IMR-90 (cell line): ENCODE measurements at places on chromosomes 5 and 9. TPM values are rescaled to one million over a fixed set of nuclear protein-coding genes. Genes with fewer than 3 reads are reported as not detected.

- DNase-seq = no peak
- H3K4me1 ChIP-seq = peaks cover 30% of the 10 kb centered on the region
- no peak overlapping the region for H3K4me3 ChIP-seq
- no peaks in the 10 kb centered on the region for H3K27me3 ChIP-seq
- H3K36me3 ChIP-seq = peaks cover 11% of the 10 kb centered on the region
- no peak overlapping the region for H3K27ac ChIP-seq
Measured at GRCh38 chr5:39415201-39415600, 9.6 kb downstream of the DAB2 start.

DNA sequence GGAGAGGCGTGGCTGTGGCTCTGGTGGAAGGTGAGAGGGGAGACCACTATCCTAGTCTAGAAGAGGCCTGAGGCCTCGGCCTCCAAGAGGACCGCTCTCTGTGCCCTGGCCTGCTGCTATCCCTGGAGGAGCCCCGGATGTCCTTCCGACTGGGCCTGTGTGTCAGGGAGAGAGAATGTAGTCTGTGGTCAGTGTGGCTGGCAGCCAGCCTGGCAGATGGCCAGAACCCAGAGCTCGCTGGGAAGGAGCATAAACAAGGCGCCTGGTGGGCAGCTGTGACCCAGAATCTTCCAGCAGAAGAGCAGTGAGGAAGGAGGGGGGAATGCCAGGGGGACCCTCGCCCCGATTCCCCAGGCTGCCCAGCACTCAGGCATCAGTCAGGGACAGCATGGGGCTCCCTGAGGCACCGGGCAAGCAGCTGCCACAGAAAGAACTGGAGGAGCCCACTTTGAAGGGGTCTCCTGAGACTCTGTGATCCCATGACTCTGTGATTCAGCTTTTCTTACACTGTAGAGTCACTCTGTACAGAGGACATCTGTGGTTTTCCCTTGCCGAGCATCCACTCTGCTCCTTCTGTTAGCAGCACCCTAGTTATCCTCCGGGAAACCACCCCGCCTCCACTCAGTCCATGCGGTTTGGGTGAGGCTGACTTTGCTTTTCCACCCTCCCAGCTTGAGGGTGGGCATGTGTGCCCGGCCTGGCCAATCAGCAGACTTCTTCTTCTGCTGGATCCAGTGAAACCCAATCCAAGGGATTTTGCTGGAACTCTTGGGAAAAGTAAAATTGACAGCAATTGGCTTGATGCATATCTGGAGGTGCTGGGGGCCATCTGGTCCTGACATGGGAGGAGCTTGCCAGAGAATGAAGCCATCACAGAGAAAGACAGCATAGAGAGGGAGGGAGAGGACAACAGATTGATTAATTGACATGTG is 46.2 kb upstream of the PWWP2A start:
- DNase-seq = peak; percentile 98
- no peaks in the 10 kb centered on the region for H3K27me3 ChIP-seq
- peaks cover 20% of the 10 kb centered on the region for H3K4me1 ChIP-seq

ANXA2R gene
- total RNA-seq = 1.3 and 1.4 TPM in 2 replicates

SLC6A18 gene
- not detected in 2 replicates for total RNA-seq
